Hypothalamus (tissue), 51 donors: ENCODE measurements at places on chromosomes 3 and 15.

DNA sequence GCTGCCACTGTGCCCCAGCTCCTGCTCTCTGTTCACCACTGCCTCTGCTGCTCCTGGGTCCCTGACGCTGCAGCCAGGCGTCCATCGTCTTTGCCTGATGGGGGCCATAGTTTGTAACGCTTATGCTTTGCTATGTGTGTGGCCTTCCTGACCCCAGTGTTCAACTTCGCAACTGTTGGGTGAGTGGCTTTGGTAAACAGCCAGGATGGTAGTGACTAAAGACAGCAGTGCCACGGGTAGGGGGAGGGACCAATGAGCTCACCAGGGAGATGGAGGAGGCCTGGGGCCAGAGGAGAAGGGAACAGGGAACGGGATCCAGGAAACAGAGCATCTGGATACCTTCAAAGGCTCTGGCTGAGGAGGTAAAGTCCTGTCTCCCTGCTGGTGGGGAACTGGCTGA lies 75.9 kb upstream of the ALDH1L1 start:
- DNase-seq = no peak

- DNase-seq = no peak
Measured at GRCh38 chr15:41417418-41418195, 712 bp downstream of the RTF1 start.

GRCh38 chr15:34654625-34655024 lies 71.2 kb upstream of the GOLGA8B start:
- DNase-seq = no peak

GRCh38 chr3:182821221-182821981 lies 28.1 kb downstream of the ATP11B start:
- DNase-seq = no peak

GRCh38 chr3:14802381-14802731 lies 16.4 kb upstream of the FGD5 start:
- DNase-seq = no peak

GRCh38 chr15:66876421-66876730 lies 174.3 kb downstream of the SMAD6 start:
- no peak for DNase-seq

- DNase-seq = no peak
Measured at GRCh38 chr15:57356636-57357035, 19.7 kb upstream of the CGNL1 start.

GRCh38 chr3:112372396-112372795 lies 39.4 kb downstream of the CD200 start:
- no peak for DNase-seq

DNA sequence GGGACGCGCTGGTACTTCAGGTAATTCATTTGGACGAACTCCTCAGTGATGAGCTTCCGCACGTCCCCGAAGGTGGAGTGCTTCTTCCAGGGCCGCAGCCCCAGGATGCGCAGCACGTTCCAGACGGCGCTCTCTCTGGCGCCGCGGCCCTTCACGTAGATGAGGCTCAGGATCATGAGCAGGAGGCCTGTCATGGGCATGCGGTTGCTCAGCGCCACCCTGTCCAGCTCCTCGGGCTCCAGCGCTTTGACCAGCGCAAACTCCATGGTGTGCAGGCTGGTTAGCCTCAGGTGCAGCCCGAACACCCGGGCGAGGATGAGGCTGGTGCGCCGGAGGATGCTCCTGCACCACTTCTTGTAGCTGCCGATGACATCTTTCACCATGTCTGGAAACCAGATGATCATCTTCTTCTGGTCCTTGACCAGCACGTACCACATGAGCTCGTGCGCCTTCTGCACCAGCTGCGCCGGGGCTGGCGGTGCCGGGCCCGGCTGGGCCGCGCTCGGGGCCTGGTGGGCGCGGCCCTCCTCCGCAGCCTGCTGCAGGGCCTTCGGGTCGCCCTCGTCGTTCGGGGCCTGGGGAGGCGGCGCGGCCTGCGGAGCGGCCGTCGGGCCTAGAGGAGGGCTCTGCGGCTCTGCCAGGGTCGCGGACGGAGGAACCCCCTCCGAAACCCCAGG lies 501 bp downstream of the NDN start:
- no peak for DNase-seq

DNA sequence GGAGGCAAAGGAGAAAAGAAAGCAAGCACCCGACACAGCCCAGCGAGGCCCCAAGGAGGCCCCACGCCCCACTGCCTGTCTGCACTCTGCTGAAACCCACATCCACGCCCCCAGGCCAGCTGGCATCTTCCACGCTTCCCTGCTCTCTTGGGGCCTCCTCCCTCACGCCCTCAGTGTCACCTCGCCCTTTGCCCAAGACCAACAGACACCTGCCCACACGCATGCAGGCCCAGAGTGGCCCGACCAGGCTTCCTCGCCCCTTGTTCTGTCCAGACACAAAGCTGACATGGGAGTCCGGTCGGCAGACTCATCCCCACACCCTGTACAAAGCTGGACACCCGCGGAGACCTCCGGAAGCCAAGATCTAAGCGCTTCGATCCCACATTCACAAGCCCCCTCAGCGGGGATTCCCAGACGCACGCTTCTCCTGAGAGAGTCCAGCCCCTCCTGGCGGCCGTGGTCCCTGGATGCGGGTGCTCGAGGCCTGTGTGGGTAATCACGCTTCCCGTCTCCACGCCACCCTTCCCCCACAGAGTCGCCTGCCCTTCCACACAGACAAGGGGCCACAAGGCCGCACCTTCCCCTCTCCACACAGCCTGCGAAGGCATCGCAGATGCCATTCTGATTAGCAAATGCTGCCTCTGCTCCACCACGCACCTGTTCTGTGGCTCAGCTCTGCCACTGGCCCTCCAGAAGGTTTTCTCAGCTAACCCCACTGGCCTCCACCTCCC lies 176.6 kb downstream of the XXYLT1 start:
- DNase-seq = no peak

DNA sequence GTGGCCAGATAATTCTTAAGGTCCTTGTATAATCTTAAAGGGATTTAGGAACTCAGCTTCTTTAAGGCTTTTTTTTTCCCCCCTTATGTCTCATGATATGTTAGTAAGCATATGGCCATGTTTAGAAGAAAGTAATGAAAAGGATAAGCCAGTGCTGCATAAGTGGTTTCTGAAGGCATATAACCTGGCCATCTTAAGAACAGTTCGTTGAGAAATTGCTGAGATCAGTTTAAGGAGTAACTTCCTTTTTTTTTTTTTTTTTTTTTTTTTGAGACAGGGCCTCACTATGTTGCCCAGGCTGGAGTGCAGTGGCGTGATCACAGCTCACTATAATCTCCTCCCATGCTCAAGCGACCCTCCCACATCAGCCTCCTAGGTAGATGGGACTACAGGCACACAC lies 51.7 kb downstream of the UBE2E2 start:
- DNase-seq = no peak
